ENCODE measurements at places on chromosomes 13 and 19.

GRCh38 chr13:52847322-52847681 is 1.1 kb downstream of the PCDH8 start:
- DNase-seq: no peak

GRCh38 chr13:33575378-33575777 is 242.6 kb upstream of the RFC3 start:
- DNase-seq: no peak

DNA sequence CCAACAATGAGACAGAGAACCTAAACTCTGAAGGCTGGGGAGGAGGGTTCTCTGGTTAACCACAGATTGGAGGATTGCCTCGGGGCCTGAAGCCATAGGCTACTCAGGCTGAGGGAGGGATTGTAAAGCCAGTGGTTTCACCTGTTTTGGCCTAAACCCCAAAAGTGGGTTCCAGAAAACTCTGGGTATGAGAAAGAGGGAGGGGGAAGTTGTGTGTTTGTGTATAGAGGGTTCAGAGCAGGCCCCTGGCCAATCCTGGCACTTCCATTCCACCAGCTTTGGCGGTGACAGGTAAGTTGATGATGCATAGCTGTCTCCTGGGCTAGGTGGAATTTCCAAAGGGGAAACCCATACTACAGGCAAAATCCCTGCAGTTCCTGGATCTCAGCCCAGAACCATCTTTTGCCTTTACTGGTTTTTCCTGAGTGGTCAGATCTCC is 13.5 kb upstream of the CCDC97 start:
- no peak for DNase-seq

DNA sequence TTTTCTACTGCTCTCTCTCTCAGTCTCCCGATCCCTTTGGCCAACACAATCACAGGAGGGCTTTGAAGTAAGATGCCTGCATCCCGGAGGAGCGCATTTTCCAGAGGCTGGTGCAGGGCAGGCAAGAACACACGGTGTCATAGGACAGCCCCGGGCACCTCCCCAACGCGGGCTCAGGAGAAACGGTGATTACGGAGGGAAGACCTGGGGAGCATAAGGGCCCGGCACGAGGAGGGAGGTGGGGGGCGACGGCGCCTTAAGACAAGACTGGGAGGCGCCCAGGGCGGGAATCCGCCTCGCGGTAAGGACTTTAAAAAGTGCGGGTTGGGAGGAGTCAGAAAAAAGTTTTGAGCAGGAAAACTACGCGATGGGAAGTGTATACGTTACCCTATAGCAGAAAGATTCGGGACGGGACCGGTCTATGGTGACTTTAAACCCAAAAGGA is 18.7 kb upstream of the ZNF888 start:
- no peak for DNase-seq

DNA sequence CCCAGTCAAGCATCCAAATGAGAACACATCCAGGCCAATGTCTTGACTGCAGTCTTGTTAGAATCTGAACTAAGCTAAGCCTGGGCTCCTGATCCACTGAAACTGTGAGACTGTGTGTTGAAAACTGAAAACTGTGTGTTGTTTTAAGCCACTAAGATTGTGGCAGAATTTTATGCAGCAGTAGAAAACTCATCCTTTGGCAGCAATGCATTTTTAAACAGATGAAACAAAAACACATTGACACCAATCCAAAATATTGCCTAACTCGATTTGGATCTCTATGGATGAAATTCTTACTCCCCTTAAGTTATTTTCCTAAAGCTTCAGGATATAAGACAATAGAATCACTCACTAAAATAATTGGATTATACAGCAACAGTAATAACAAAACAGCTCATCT is 202.3 kb upstream of the KLF12 start:
- DNase-seq: peak; percentile 68

DNA sequence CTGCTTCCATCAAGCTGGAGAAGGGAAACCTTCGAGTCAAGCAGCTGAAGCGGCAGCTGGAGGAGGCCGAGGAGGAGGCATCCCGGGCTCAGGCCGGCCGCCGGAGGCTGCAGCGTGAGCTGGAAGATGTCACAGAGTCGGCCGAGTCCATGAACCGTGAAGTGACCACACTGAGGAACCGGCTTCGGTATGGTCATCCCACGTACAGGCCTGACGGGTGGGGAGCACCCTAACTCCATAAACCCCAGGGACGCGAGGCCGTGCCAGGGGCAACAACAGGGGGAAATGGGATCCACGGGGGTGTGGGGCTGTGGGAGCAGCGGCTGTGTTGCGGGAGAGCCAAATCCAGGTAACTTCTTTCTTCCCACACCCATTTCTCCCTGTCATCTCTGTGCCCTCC is 20.2 kb downstream of the KCNC3 start:
- DNase-seq: no peak

DNA sequence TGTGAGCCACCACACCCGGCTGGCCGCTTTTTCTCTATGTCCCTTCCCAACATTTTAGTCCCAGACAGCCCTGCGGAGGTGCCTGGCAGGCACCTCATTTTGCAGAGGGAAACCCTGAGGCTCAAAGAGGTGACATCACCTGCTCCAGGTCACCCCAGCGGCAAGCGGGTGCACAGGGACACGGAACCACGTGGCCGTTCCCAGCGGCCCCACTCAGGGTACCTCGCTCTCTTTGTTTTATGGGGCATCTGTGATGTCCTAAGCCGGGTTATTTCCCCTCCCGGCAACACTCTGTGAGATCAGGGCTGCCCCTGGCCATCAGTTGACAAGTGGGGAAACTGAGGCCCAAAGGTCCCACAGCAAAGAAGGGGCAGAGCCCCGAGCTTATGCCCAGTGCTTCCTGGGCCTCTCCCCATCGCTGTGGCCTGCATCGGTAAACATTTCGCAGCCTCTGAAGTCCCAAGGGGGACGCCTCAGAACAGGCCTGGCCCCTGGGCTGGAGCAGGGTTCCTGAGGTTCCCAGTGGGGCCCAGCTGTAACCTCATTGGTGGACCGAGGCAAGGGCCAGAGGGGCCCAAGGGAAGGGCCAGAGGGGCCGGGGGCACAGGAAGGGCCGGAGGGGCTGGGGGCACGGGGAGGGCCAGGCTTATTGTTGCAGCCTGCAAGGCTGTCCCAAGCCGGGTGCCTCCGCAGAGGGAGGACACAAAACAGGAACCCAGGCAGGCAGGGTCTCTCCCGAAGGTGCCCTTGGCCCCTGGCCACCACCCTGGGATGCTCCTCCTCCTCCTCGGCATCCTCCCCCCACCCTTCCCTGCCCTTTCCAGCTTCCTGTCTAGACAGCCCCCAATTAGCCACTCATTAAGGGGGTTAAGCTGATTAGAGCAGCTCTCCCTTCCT is 39.0 kb downstream of the SMIM24 start:
- DNase-seq: no peak

Measured in NCI-H2171 (cell line).